ENCODE measurements at places on chromosomes 13 and 19.

- DNase-seq, result no peak
Observed at GRCh38 chr19:54449701-54450069, 686 bp downstream of the LENG8 start.

DNA sequence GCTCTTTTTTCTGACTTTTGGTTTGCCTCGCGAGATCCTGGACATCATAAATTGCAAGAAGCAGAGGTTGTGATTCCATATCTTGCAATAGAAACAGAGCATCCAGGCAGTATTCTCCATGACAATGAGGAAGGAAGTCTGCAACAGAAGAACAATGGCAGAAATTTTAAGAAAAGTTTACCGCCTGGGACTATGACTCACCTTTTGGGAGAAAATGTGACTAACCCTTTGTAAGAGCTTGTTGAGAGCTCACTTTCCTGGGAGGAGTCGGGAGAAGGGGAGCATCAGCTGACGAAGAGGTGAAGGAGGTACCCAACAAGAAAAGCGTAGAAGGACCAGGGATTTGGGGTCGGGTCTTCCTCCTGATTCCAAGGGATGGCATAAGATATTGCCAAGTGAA, 34.3 kb upstream of the TNFSF11 start:
- DNase-seq, result no peak

DNA sequence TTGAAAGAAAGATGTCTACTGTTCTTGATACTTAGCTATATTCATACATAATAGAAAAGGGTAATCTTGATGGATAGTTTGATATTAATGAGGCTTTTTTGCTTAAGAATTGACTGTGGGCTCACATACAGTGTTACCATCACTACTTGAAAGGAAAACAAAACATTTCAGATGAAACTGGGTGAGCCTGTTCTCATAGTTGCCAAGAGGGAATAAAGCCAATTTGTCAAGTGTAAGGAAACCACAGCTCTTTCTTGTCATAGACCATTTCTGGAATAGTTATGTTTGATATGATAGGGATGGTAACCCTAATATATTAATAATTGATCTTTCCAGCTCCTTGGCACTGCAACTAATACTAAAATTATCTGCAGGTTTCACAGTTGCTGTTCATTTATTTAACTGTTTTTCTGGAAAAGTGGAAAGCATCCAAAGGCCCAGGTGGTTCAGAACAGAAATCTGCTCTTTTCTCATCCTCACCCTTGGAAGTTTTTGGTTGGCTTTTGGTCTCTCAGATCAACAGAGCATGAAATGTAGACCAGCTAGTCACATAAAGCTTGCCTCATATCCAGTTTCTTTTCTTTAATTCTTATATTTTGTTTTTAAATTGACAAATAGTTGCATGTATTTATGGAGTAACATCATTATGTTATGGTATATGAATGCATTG, 43.2 kb downstream of the ARHGEF7 start:
- no peak for DNase-seq

GRCh38 chr13:62309904-62310303, 894.3 kb upstream of the PCDH20 start:
- no peak for DNase-seq

DNA sequence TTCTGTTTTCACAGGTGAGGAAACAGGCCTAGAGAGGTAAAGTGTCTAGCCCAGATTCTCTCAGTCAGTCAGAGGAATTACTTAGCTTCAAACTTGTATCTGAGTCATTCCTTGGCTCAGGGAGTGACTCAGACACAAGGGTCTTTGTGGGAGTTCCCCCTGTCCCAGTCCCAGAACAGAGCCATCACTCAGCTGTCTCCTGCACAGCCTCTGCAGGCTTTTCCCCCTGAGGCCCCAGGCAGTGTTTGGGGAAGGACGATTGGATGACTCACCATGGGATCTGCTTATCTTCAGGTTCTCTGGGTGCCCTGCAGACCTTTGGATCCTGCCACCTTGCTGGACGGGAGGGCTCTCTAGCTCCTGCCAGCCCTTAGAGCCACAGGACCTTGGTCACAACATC, 13.2 kb downstream of the ZNF793 start:
- no peak for DNase-seq

DNA sequence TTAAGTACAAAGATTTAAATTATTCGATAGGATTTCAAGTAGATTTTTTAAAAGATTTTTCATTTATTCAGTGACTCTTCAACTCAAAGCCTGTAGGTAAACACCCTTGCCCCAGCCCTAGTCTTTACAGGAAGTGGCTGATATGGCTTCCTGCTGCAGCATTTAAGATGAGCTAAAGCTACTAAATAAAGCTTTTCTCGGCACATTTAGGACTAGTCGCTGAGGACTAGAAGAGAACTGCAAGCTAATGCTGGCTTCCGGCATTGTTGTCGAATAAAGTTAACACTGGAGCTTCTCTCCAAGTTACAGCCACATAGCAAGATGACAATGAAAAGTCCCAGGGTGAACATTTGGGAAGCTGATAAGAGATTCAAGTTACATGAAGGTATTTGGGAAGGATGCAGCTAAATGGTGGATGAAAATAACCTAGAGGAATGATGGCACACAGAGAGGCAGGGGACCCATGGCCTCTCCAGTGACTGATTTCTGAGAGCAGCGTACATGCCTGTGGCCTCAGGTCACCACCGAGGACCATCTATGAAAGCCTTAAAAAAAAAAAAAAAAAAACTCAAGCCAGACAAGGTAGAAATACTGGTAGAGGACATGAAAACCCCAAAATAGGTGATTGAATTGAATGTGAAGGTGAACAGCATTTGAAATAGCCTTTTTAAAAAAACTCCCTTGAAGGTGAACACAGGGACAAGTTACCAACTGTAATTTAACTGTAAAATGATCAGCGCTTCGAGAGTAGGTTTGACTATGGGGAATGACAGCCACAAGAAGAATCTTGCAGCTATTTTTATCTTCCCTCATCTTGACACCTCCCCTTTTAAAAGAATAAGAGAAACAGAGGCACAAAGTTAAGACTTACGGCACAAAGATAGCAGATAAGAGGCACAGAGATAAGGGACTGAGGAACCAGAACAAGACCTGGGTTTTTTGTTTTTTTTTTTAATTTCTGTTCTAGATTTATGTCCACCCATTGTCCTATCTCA, 155.4 kb downstream of the DCT start:
- no peak for DNase-seq

- no peak for DNase-seq
Observed at GRCh38 chr13:44272692-44273091, 100.9 kb upstream of the SERP2 start.
